ENCODE measurements at places on chromosomes 1 and 21.

- no peak for DNase-seq
Observed at GRCh38 chr1:64488862-64489261, 18.9 kb downstream of the CACHD1 start.

DNA sequence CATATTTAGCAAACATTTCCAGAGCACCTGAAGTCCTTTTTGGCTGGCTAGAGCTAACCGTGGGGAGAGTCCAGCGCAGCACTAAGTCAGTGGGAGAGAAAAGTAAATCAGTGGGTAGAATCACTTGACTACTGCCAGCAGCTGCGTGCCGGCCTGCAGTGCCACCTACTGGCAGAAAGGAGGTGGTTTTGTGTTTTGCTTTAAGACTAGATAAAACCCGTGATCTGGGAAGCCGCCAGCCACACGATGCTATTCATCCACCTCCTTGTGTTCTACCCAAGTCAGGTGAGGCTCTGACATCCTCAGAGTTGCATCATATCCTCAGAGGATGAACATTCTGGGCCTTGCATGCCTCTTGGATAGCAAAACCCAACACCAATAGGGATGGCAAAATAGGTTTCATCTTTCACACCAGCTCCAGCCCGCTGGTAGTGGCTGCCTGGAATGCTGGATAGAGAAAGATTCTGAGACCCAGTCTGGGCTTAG is 14.1 kb upstream of the HEYL start:
- peak; percentile 50 for DNase-seq

DNA sequence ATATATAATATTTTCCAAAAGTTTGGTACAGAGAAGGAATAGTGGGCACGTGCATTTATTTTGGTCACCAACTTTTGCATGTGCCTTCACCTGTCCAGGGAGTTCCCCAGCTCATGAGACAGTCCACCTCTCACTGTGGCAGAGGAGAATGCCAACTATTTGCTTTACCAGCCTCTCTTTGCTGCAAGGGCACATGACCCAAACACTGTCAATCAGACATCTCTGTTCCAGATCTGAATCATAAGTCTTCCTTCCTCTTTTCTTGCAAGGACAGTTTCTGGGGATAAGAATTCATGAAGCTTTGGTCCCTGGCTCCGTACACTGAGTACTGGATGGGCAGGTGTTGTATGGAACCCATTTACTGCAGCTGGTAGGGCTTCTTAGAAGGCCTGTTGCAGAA is 38.6 kb downstream of the C1orf87 start:
- DNase-seq = no peak

DNA sequence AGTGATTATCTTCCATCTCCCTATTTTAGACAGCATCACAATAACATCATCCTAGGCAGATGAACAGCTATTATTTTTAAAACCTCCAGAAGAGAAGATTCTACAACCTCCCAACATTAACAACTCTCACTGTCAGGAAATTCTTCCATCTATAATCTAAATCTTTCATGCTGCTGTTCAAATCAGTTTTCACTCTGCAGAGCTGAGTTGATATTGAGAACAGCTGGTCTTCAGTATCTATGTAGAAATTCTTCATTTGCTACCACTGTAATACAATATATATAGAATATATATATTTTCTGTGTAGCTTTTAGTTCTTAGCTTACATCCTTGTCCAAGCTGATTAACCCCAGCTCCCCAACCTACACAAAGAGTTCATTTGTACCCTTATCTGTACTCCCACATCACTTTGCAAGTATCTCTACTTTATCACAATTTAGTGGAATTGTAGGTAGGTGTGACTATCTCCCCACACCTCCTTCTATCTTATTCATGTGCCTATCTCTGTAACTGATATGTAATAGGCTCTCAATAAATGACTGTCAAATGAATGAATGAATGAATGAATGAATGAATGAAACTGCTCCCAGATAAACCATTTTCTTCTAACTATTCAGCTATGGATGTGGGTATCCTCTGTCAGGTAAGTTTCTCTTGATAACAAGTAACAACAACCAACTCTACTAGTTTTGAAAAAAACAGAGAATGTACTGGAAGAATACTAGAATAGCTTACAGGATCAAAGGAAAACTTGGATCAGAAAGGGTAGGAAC is 37.4 kb upstream of the PKN2 start:
- no peak for DNase-seq

DNA sequence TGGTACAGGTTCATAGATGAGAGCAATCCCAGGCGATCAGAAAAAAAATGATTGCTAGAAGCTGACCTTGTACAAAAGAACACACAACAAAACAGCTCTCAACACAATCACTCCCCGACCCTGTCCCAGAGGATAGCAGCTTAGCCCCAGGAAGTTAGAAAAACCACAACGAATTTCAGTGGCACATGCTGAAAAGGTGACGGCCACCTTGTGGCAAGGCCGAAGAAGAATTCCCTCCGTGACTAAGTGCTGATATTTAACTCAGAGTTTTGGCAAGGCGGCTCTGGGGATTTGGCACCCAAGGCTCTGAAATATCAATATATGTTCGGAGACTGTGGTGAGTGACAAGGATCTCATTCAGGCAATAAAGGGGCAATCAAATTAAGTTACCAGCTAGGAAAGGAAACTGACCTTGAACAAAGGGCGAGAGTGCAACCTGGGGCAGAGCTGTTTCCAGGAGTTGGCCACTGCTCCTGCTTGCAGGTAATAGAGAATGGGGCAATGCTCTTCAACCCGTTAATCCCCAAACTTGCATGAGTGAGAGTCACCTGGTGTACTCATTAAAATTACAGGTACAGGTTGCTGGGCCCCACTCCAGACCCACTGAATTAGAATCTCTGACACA is 96.2 kb downstream of the BEND5 start:
- DNase-seq = no peak

DNA sequence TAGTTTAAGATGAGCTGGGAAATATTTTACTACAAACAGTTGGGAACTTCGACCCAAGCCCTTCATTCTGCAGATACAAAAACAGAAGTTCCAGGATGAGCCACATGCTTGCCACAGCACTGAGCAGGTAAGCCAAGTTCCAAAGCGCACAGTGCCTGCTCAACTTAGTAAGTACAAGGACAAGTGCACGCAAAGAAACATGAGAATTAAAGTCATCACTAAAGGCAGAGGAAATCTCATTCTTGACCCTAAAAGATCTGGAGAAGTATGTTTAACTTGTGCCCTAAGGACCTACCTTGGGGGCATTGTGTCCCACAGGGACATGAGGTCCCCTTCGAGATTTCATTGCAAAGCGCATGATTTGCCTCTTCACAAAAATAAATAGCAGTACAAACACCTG is 1.2 kb upstream of the UBAP2L start:
- no peak for DNase-seq

DNA sequence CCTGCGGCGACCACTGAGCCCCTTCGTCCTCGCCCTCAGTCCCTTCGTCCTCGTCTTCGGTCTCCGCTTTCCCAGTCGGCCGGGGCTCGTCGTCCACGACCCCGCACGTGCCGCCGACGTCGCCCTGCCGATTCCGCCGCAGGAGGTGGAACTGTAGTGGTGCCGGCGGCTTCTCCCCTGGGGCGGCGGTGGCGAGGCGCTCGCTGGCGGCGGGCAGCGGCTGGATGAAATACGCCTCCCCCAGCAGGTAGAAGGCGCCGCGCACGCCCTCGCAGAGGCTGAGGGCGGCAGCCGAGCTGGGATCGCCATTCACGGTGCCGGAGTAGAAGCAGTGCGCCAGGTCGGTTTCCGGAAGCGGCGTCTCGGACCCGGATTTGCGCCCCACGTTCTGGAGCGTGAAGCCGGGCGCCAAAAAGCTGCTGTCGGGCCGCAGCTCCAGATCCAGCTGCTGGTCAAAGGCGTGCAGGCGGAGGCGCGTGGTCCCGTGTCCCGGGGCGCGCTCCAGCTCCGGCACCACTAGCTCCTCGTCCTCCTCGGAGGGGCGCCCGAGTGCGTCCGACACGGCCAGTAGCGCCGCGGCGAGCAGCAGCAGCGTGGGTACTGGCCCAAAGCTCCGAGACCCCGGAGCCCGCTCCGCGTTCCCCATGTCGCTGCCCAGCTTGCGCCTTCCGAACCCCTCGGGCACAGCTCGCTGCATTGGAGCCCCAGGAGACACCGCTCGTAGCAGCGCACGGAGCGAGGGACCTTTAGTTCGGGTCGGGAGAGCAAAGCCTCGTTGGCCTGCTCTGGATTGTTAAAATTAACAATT is 747 bp downstream of the ADAMTS1 start:
- DNase-seq = no peak

DNA sequence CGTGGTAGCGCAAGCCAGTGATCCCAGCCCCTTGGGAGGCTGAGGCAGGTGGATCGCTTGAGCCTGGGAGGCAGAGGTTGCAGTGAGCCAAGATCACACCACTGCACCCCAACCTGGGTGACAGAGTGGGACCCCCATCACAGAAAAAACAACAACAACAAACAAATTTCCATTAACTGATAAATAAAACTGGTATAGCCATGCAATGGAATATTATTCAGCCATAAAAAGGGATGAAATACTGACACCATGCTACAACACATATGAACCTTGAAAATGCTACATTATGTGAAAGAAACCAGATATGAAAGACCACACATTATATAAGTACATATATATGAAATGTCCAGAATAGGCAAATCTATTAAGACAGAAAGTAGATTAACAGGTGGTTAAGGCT is 12.0 kb downstream of the CLCC1 start:
- no peak for DNase-seq

DNA sequence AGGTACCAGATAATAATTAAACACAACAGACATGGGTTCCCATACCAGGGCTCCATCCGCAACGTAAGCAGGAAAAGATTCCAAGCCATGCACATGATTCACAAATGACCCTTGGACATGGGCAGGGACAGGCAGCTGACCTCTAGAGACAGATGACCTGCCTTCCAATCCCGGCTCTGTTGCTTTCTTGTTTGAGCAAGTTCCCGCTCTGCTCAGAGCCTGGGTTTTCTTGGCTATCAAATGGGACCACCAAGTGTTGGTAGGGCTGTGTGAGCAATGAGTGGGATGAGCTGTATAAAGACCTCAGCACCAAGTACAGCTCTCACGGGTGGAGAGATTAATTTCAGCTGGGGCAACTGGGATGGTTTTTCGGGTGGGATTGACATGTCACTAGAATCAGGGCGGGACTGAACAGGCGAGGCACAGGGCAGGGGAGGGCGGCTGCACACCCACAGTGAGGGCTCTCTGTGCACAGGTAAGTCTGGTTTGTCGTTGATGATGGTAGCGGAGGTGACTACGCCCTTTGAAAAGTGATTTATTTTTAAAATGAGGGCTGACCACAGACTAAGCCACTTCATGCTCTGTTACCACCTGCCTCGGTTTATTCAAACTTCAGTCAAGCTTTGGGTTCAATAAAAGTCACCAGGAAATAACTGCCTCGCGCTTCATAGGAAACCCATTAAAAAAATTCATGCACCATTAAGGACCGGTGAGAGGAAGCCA is 57.5 kb upstream of the IFFO2 start:
- no peak for DNase-seq

DNA sequence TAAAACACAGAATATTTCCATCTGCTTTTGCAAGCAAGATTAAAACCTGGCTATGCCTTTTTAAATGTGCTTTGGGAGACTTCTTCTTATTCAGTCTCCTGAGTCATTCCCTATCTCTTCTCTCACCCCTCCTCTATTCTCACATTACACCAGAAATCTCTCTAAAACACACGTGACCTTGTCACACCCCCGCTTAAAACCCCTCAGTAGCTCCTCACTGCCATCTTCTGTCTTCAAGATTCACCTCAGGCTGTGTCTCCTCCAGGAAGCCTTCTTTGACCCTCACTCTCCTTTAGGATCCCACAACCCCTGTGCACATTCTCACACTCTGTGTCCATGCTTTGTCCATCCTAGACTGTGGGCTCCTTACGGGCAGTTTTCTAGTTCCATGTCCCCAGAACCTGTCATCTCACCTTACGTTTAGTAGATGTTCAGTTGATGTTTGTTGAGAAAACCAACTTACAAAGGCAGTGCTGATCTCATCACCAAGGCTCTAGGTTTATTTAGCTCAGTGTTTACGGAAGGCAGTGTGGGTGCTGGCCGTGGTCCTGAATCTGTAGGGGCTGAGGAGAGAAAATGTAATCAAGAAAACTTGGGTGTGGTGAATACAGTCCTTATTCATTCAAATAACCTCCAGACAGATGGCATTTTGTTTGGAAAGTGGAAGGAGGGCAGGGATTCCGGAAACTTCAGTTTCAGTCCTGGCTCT is 143.5 kb downstream of the DMRTA2 start:
- DNase-seq = no peak

DNA sequence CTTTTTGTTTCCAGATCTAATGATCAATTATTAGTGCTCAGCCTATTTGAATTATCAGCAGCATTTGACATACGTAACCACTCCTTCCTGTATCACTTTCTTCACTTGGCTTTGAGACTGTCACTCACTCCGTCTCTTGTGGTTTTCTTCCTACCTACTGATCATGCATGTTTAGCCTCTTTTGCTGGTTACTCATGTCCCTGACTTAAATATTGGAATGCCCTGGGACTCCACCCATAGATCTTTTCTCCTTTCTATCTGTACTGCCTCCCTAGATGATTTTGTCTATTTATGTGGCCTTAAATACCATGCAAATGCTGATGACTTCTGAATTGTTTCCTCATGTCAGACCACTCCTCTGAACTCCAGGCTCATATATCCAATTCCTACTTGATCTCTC is 57.7 kb upstream of the PDE4B start:
- DNase-seq = no peak

GRCh38 chr1:33346927-33347649 is 26.2 kb upstream of the A3GALT2 start:
- peak; percentile 13 for DNase-seq

- DNase-seq = no peak
Observed at GRCh38 chr1:110005971-110006370, 21.4 kb downstream of the AHCYL1 start.

DNA sequence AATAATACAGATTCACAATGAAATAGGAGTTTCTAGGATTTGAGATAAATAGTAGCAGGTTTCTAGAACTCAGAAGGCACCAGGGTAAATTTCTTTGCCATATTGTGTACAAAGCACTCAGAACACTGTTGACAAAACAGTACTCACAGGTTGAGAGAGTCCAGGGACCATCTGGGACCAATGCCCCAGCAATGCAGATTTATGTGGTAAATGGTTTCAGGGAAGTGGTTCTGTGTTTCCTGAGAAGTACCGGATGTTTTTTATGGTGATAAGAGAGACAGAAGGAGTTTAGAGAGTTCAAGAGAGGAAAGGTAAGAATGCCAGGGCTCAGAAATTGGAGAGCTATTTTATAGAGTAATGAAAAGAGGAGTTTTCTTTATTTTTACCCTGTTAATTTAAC is 29.6 kb upstream of the DIPK1A start:
- no peak for DNase-seq

- DNase-seq = no peak
Observed at GRCh38 chr21:43717166-43717853, 1.6 kb upstream of the PDXK start.

DNA sequence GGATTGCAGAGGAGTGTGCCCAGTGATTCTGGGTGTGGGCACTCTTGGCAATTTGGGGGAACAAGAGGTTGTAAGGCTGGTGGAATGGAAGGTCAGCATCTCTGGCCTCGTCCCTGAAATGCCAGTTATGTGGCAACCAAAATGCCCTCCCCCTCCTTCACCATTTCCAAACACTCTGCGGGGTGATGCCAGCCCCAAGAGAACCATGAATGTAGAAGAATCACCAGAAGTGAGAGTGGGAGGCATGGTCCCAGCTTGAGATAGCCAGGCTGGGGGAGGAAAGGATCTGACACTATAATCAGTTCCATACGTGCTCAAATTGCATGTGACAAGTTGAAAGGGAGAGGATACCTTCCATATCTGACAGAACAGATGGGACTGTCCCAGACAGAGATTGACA is 88.7 kb upstream of the EDN2 start:
- no peak for DNase-seq
